ENCODE measurements at places on chromosomes 4 and X.

- DNase-seq: peak; percentile 58
Observed at GRCh38 chr4:147731580-147732517, at the start of gene ARHGAP10. TSS of gene ARHGAP10 (plus strand) at chr4:147732088. CDS start at chr4:147732302, 214 bp downstream.

DNA sequence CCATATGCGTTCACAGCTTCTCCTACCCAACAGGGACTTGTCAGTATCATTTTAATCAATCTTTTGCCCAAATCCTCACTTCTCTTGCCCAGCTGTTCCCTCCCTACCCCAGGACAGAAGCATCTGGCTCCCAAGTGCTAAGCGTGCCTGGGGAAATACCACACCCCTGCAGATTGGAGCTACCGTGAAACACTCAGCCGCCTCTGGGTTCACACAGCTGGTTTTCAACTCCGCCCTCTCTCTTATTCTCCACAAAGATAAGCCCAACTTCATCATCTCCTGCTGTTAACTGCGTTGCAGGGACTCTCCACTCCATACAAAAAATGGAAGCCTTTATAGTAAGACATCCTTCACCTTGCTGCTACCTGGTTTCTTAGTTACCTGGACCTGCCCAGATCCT is 147.3 kb upstream of the FTHL17 start:
- DNase-seq: no peak

DNA sequence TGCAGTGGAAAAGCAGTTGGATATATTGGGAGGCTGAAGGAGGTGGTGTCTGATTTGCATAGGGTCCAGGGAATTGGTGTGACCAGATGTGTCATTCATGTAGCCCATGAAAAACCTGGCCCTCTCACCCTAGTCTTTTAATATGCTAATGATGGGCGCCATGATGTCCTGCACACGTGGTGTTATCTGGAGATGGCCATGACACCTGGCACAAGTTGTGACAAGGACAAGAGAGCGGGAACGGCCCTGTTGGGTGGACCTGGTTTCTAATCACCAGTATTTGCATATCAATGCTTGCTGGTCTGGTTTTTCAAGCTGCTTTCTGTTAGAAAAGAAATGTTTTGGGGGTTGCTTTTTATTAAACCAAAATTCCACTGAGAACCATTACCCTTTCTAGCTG is 87.4 kb downstream of the ZXDA start:
- DNase-seq: no peak

DNA sequence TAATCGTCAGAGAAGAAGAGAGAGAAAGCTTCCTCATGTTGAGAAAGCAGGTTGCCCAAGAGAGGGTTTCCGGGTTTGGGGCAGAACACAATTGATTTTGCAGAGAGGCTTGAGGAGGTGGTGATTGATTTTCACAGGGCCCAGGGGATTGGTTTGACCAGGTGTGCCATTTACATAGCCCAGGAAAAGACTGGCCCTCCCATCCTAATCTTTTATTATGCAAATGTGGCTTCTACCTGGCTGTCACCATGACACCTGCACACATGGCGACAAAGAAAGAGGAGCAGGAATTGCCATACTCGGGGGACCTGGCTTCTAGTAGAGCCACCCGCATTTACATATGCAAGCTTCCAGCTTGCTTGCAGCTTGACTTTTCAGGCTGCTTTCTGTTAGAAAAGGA is 405.3 kb downstream of the PPP4R3C start:
- no peak for DNase-seq

DNA sequence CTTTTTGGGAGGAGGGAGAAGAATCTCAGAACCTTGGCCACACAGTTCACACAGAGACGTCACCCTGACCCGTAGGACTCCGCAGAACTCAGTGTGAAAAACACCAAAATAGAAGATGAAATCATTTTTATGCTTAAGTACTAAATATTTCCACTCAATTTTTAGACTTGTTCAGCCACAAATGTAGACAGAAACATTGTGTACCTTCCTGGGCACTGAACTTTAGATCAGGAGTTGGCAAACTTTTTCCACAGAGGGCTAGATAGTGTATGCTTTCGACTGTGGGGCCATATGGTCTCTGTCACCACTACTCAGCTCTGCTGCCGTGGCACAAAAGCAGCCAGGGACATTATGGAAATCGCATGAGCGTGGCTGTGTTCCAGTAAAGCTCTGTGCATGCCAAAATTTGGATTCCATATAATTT is 61.8 kb upstream of the STOX2 start:
- DNase-seq: no peak

DNA sequence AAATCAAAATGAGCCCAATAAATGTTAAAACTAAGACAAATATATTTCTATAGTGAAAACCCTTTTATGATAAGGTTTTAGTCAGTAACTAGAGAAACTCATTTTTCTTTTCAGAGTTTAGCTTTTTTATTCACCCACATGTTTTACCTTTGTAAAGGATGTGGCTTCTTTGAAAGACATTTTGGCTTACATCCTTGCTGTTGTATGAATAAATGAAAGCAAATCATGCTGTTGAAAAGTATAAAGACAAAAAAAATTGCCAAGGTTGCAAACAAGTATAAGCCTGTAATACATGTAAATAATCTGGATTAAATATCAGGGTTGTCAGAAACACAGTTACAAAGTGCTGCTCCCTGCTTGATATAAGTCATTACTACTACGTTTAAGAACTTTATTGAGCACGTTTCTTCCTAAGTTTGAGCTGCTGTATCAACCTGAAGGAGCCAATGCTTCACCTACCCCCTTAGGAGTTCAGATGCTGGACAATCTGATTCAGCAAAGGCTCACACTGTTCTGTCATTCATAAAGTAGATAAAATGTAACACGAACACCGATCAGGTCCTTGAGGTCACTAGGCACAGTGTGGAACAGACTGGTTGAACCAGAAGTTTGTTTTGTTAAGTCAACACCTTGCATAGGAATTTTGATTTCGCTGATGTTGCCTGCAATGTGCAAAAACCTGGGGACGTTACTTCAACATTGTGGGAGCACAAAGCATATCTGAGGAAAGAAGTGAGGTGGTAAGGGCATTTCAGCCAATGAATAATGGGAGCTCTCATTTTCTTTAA is 321.2 kb upstream of the BMP3 start:
- no peak for DNase-seq

GRCh38 chr4:131098976-131099375 is 2003.0 kb downstream of the C4orf33 start:
- no peak for DNase-seq

- DNase-seq: no peak
Observed at GRCh38 chrX:17031827-17032226, 85.4 kb downstream of the REPS2 start.

GRCh38 chrX:154530286-154530685 is 14.3 kb upstream of the FAM3A start:
- no peak for DNase-seq

DNA sequence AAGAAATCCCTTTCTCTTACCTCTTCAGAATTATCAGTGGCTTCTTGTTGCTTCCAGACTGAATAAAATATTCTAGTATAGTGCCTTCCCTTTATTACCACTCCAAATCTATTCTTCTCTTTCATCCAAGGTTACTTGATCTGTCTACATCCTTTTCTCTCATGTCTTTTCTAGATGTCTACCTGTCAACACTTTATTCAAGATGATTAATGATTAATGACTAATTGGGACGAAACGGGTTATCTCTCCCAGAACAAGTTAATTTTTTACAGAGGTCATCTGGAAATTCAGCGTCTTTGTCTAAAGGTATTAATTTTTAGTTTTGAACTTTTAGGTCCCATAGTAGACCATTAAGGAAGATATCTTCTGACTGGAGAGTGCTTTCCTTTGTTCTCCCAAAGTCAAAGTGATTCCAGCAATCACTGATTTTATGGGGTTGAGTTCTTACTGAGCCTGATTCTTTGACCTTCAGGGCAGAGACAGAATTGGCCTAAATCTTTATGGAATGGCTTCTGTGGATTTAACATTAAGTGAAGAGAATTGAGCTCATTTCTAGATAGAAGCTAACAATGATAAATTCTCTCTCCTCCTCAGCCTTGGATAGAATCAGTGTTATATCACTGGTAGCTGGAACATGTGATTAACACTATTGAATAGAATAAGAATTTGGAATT is 335.4 kb upstream of the TEX13C start:
- DNase-seq: no peak

Data from activated T-helper 1 cell treated with anti-CD3 and anti-CD28 coated beads, Interleukin-2, amount 50 U/mL, for 16 hours (primary cell).